Stimulated activated CD4-positive, alpha-beta T cell treated with anti-CD3 and anti-CD28 coated beads, Interleukin-1b, Interleukin-23, amount 100 ng/mL, for 4 hours (primary cell): ENCODE measurements at places on chromosomes 7 and 10.

DNA sequence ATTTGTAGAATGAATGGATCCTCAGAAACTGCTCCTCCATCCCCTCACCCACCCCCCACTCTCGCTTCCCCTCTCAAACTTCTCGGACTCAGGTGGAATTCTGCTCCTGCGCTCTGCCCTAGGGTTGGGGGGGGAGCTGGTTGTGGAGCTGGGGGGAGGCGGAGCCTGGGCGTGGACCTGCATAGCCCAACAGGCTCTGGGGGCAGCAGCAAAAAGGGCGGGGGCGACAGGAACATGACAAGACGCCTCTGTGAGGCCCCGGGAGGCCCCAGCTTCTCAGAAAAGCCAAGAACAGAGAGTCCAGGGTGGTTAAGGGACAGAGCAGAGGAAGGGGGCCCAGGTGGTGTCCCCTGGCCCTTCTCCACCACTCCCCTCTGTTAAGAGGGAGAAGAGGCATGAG is 3.5 kb downstream of the TSC22D4 start:
- no peak for DNase-seq

- DNase-seq, result no peak
Measured at GRCh38 chr7:10770176-10770575, 203.5 kb upstream of the PHF14 start.

DNA sequence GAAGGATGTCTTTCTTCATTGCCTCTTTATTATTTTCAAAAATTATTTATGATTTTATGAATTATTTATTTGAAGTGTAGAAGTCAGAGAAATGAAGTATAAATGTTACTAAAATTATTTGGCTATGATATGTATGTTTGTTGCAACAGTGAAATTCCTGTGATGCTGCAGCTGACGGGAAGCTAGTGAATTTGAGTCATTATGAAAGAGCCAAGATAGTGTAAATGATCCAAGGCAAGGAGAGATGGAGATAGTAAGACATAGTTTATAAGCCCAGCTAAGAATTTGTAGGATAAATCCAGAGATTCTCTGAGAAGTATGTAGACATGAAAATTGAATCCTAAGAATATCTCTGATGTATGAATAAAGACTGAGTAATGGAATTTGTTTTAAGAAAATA is 30.8 kb downstream of the CASD1 start:
- no peak for DNase-seq

GRCh38 chr10:23110722-23111516 is 15.5 kb downstream of the MSRB2 start:
- no peak for DNase-seq

- no peak for DNase-seq
Measured at GRCh38 chr10:115295213-115295805, 202.1 kb downstream of the ATRNL1 start.

DNA sequence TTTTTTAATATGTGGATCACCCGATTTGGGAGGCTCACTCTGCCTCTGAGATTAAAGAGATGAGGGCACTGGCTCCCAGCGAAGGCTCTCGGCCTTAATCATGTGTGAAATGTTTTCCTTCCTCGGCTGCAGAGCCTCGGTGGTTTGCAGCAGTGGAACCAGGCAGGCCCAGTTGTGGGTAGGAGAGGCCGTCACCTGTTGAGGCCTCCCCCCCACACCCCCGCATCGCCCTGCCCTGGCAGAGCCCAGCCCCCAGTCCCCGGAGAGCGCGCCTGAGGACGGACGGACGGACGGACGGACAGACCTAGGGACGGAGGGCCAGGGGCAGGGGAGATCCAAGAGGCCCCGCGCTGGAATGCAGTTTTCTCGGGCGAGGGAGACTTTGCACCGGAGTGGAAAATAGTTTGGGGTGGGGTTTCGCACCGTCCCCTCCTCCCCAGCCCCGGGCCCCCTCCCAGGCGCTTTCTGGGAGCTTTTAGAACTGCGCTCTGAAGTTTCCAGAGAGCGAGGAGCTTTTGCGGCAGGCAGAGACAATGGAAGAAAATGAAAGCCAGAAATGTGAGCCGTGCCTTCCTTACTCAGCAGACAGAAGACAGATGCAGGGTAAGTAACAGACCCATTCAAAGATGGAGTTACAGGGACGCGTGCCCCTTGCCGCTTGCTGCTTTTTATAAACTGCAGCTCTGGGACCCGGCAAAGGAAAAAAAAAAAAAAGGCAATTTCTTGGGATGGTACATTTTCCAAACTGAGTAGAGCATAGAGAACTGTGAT is at the start of gene KIAA1217:
KIAA1217 (plus strand) TSS at position 478 of the 771 bp plus-strand sequence; CDS start at position 534, 56 bp downstream.
- no peak for DNase-seq

GRCh38 chr10:28806488-28806941 is 129.2 kb downstream of the BAMBI start:
- no peak for DNase-seq

GRCh38 chr7:48088559-48089045 is 463 bp upstream of the UPP1 start:
- no peak for DNase-seq

DNA sequence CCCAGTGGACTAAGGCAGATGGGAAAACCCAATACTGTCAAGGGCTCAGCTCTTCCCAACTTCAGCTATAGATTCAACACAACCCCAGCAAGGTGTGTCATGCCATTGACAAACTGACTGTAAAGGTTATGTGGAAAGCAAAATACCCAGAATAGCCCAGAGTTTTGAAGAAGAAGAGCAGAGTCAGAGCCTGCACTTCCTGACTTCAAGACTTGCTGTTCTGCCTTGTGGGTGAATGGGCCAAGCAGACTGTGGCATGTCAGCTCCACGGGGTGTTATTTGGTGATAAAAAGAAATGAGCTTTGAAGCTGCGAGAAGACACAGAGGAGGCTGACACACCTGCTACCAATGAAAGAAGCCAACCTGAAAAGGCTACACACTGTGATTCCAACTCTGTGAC is 89.7 kb downstream of the NKX6-2 start:
- DNase-seq, result no peak

- no peak for DNase-seq
Measured at GRCh38 chr10:1047937-1048336, 982 bp downstream of the IDI1 start.

- no peak for DNase-seq
Measured at GRCh38 chr10:33353853-33354252, 19.4 kb upstream of the NRP1 start.

- peak; percentile 37 for DNase-seq
Measured at GRCh38 chr7:5396542-5396941, 27.1 kb downstream of the TNRC18 start.

GRCh38 chr7:157523766-157524421 is 187.1 kb downstream of the DNAJB6 start:
- no peak for DNase-seq

DNA sequence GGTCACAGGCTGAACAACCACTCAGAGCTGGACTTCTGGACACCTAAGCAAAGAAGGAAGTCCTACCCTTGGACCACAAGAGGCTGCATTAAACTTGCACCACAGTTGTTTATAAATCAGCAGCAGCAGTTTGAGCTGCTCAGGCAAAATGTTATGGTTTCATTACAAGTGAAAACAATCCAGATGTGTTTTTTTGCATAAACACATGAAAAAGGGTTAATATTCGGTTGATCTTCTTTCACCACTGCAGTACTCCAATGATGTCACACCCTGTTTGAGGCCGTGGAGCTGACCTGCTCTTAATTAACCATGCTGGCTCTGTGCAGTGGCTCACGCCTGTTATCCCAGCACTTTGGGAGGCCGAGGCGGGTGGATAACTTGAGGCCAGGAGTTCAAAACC is 490.8 kb upstream of the CELF2 start:
- no peak for DNase-seq

DNA sequence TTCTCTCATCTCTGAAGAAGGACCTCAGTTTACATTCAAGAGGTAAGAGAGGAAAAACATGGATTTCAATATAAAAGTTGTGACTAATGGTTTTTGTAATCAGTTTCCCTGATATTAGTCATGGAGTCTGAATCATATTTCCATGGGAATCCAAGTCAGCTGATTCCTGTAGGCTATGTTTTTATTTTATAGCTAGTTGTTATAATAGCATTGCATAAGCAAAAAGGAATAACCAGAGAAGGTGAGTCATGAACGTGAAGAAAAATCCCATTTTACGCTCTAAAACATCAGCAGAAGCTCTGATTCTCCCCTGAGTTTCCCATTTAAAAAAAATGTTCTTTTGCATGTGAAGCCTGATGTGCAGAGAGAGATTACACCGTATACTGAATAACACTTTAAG is 299.3 kb downstream of the SFMBT2 start:
- DNase-seq, result no peak

- no peak for DNase-seq
Measured at GRCh38 chr7:133301444-133301843, 48.6 kb downstream of the EXOC4 start.

- no peak for DNase-seq
Measured at GRCh38 chr10:52706332-52707070, 66.1 kb downstream of the MBL2 start.

GRCh38 chr10:62856021-62856420 is 39.9 kb upstream of the EGR2 start:
- no peak for DNase-seq

GRCh38 chr7:98252425-98253054 is 508 bp upstream of the TECPR1 start:
- DNase-seq, result no peak

- no peak for DNase-seq
Measured at GRCh38 chr10:19654576-19654975, 161.7 kb upstream of the PLXDC2 start.

GRCh38 chr7:14197280-14197679 is 207.8 kb upstream of the ETV1 start:
- no peak for DNase-seq

DNA sequence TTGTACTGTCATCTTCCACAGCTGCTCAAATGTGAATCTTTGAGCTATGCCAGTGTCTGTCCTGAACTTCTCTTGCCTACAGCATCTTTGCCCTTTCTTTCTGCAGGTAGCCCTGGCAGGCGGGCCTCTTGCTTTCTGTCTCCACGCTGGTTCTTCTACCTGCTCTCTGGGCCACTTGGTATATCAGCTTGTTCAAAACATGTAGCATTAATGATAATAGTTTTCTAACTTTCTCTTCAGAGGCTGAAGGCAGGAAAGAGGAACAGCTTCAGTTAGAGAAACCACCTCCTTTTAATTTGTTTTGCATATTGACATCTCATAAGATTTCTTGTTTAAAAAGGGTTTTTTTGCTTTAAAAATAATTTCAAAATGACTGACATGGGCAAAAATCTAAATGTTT is 923 bp upstream of the FGL2 start:
- DNase-seq, result no peak

GRCh38 chr10:15448598-15448997 is 77.5 kb upstream of the FAM171A1 start:
- DNase-seq, result no peak

DNA sequence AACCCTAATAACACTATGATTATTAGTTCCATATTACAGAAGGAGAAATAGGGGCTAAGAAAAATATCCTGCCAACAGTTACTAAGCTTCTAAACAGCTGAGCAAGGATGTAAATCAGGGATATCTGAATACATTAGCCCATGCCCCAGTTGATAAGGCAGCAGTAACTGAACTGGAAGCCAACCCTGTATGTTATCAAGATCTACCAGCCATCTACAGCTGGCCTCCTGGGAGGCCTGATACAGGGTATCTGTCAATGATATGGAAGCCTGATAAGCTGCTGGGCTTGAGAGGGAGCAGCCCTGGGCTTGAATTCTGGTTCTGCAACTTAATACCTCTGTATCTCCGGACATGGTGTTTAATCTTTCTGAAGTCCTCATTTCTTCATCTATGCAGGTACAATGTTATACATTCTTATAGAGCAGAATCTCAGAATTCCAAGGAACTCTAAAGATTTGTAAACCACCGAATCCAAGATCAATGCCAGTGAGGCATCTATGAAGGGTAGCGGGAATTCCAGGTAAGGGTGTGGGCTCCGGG is 37.9 kb upstream of the AFAP1L2 start:
- DNase-seq, result no peak

- no peak for DNase-seq
Measured at GRCh38 chr7:21758286-21758685, 187.4 kb downstream of the CDCA7L start.

- no peak for DNase-seq
Measured at GRCh38 chr10:48608279-48608681, 3.4 kb upstream of the ARHGAP22 start.

DNA sequence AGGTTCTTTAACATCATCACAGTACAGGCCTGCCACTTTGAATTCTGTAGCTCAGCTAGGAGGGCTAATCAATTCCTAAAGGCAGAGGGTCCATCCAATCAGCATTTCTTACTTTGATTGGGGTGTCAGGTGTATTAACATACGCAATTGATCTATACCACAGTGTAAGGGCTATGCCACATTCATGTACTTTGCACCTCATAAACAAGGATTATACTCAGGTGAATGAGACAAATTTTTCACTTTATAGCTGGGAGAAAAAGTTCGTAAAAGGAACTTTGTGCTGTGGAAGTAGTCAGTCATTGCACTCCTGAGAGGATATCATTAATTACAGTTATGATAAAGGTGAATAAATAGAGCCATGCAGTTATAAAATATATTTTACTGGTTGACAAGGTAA is 119.9 kb upstream of the AHR start:
- no peak for DNase-seq

- DNase-seq, result no peak
Measured at GRCh38 chr7:138797715-138798320, at the start of the genes ATP6V0A4 and TMEM213. Gene ATP6V0A4, minus strand, starts transcription at chr7:138798196. Its CDS starts 26,949 bp downstream, at chr7:138771247. Gene TMEM213, plus strand, starts transcription at chr7:138797994. Its CDS starts 111 bp downstream, at chr7:138798105.

GRCh38 chr7:112372101-112372500 is 78.2 kb upstream of the IFRD1 start:
- no peak for DNase-seq

GRCh38 chr10:7357193-7357592 is 53.6 kb downstream of the SFMBT2 start:
- DNase-seq, result no peak

DNA sequence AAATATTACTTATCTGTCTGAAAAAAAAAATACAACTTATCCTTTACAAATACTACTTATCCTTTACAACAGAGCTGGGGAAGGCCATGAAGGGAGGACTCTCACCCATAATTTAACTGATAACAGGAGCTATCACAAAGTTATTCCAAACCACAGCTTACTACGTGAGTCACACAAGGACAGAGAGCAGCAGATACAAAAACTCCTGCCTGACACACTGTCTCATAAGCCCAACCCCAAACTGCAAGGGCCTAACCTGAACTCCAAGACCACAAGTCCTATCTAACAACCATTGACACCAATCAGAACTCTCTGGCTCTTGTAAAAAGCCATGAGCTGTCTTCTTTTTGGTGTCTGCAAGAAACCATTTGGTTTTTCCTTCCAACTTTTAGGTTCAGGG is 28.5 kb upstream of the CXCL12 start:
- no peak for DNase-seq

- no peak for DNase-seq
Measured at GRCh38 chr10:63214571-63214970, 81.4 kb downstream of the NRBF2 start.

DNA sequence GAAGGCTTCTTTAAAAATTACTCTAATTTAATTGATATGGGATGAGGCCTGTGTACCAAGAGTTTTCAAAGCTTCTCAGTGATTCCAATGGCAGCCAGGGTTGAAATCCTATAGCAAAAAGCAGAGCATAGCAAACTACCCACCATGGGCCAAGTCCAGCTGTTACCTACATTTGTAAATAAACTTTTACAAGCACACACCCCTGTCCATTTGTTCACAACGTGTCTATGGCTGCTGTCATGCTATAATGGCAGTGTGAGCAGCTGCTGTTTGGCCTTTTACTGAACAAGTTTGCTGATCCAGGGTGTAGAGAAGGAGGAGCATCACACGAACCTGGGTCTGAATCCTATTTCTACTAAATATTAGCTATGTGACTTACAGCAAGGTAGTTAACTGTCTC is 50.0 kb downstream of the NPY start:
- no peak for DNase-seq

- no peak for DNase-seq
Measured at GRCh38 chr7:4297918-4298219, 384.2 kb upstream of the FOXK1 start.
